ENCODE measurements at places on chromosomes 7 and 10. TPM values are rescaled to one million over a fixed set of nuclear protein-coding genes. Genes with fewer than 3 reads are reported as not detected.

Gene SPAG6
- not detected for total RNA-seq

Gene OR9A2
- not detected for total RNA-seq

Gene AKR1C4
- total RNA-seq = not detected

Gene CPED1
- total RNA-seq = 0.50 TPM

Gene AGMO
- not detected for total RNA-seq

Gene TSPAN15
- total RNA-seq = 4.4 TPM

Gene MALRD1
- total RNA-seq = not detected

Gene GNAT3
- total RNA-seq = not detected

Gene CFAP69
- total RNA-seq = 2.1 TPM

Gene AKR1C1
- total RNA-seq = 33.2 TPM

Gene NUTM2D
- 2.1 TPM for total RNA-seq

Gene SPDYE8
- total RNA-seq = not detected

Gene IFIT1B
- not detected for total RNA-seq

Gene CYTH3
- total RNA-seq = 9.2 TPM
